ENCODE measurements at places on chromosomes 5 and 9.

DNA sequence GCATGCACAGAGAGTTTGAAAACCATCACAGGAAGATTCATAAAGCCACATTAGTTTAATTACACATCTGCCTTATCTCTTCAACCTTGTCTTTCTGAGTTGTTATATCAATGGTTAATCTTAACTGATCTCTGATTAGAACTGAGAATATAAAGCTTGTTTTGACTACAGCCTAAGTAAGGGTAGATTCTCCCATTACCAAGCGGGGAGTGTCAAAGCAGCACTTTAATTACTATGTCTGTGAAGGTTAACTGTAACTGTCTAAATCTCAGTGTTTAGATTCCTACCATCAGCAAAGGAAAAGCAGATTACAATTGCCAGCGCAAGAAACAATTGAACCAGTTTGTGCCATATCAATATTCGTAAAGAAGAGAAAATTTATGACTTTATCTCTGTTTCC, 348.7 kb downstream of the CDH12 start:
- DNase-seq, result no peak

GRCh38 chr5:121945261-121945660, 16.5 kb upstream of the SRFBP1 start:
- DNase-seq, result no peak

DNA sequence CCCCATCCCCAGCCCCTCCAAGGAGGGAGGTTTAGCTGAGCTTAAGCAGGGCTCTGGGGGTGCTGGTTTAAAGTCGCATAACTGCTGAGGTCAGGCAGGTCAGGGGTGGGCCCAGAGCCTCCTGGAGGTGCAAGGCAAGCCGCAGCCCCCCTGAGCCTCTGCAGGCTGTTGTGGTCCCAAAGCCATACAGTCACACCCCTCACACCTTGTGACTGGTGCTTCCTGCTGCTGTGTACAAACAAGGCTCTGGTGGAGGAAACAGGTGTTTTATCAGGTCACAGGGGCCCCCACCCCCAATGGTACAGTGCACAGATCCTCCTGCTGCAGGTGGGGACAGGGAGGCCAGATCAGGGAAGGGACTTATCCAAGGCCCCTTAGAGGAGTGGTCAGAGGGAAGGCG, 8.0 kb downstream of the TCF7 start:
- no peak for DNase-seq

- no peak for DNase-seq
Measured at GRCh38 chr5:44839018-44839681, 30.4 kb downstream of the MRPS30 start.

GRCh38 chr9:38066914-38067858, 1.8 kb downstream of the SHB start:
- peak; percentile 32 for DNase-seq

DNA sequence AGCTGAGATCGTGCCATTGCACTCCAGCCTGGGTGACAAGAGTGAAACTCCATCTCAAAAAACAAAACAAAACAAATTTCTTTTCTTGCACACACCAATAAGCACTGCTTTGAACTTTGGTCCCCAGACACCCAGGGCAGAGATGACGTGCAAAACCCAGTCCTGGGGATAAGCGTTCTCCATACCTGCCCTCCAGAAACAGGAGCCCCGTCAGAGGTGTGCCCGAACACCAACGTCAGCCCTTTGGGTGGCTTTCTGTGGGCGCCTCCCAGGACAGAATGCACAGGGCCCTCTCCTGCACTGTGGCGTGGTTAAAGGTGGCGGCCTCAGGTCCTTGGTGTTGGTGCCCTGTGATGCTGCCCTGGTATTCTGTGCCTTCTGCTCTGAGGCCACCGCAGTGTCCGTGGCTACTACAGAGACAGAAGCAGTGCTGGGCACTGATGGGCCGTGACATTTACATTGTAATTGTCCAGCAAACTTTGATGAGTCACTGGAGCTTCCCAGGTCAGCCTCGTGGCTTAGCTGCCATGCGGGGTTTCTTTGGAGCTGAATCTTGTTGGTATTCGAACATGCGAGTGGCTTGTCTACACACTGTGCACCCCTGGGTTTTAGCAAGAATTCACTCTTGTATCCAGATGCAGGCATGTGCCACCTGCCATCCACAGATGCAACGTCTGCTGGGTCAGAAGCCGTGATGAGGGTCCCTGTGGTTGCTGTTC, 9.8 kb downstream of the PPP1R26 start:
- DNase-seq, result no peak

DNA sequence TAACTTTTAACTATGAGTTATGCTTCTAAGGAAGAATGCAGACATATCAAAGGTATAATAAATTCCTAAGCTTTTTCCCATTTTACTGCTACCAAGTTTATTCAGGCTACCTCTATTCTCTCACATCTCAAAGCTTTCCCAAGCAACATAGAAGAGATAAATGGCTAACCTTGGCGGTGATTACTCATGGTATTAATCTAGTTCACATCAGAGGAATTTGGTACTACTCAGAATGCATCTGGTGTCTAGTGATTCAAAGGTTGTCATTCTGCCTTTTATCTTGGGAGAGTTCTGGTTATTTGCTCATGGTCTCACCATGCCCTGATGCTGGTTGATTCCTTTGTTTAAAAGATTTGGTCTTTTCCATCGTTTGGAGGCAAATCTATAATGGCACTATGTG, 182.7 kb downstream of the TAF11L14 start:
- no peak for DNase-seq

GRCh38 chr5:145218982-145219381, 616.2 kb downstream of the PRELID2 start:
- no peak for DNase-seq

DNA sequence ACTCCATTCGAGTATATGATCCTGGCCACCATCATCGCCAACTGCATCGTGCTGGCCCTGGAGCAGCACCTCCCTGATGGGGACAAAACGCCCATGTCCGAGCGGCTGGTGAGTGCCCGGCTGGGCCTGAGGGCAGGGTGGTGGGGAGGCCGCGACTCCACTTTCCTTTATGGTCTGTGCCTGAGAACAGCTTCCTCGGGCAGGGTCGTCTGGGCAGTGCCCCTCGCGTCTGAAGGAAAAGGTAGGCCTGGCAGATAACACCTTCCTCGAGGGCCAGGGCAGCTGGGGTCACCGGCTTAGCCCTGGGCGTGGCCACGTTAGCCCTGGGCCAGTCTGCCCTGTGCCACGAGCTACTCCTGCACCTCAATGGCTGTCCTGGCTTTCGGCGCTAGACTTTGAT, 1.5 kb downstream of the CACNA1B start:
- no peak for DNase-seq

GRCh38 chr5:113474100-113474728, 14.0 kb downstream of the MCC start:
- DNase-seq, result no peak

DNA sequence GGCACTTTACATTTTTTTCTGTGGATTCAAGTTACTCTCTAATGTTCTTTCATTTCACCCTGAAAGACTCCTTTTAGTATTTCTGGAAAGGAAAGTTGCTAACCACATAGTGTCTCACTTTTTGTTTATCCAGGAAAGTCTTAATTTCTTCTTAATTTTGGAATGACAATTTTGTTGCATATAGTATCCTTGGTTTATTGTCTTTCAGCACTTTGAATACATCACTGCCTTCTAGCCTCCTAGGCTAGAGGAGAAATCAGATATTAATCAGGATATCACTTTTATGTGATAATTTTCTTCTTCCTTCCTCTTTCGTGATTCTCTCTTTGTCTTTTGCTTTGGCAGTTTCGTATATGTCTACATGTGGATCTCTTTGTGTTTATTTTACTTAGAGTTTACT, 11.4 kb downstream of the ADGRV1 start:
- DNase-seq, result no peak

DNA sequence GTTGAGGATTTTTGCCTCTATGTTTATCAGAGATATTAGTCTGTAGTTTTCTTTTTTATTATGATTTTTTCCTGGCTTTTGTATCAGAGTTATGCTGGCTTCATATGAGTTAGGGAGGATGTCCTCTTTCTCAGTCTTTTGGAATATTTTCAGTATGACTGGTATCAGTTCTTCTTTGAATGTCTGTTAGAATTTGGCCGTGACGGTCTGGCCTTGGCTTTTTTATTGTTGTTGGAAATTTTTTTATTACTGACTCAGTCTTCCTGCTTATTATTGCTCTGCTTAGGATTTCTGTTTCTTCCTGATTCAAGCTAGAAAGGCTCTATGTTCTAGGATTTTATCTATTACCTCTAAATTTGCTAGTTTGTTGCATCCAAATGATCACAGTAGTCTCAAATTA, 421.9 kb downstream of the CDH10 start:
- DNase-seq, result no peak

- no peak for DNase-seq
Measured at GRCh38 chr5:84518370-84518769, 133.7 kb upstream of the EDIL3 start.

GRCh38 chr5:142697356-142698255, 11.7 kb upstream of the FGF1 start:
- DNase-seq, result no peak

DNA sequence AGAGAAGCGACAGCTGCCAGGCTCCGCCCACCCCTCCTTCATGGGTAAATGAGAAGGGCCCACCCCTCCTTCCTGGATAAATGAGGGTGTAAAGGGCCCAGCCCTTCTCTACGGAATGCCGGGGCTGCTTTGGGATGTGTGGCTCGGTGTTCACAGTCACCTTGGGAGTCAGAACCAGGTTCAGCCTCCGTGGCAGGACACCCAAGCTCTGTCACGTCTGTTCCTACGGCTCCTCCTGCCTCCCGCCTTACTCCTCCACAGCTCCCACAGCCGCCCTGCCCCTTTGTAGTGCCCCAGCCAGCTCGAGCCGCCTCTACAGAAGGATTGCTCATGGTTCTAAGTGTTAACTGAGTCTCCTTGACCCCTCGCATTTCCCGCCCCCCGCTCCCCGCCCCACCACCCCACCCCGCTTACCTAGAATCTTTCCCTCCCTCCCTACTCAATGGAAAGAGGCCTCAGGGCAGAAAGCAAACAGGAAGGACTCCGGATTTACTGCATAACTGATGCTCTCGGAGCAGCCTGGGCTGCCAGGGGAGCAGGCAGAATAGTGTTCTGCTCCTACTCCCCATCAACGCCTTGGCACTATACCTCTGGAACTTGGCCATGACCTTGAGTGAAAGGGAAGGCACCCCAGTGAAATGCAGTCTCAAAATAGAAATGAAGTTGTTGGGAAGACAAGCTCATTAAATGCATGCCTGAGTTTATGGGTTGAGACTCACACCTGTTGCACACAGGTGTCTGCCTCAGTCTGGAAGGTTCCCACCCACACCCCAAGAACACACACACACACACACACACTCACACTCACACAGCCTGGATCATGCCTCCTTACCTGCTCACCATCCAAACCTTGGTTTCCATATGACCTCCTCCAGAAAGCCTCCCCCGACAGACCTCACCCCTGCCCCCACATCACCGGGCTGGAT, 59.6 kb downstream of the NEURL1B start:
- DNase-seq, result no peak

GRCh38 chr5:136891175-136891972, 526.0 kb upstream of the TRPC7 start:
- no peak for DNase-seq

DNA sequence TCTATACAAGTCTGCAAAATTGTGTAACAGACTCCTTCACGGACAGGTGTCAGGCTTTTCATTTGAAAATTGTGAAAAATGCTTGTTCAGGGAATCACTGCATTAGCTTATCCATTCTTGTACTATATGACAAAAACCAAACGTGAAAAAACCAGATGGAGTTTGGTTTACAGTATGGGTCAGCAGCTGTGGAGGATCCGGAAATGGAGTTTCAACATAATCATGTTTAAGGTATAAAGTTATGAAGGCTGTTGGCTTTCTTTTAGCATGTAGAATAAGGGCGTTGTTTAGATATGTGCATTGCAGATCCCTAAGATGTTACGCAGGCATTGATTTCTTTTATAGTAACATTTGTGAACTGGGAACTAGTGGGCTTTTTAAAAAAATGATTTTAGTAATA, 123.8 kb downstream of the GDNF start:
- no peak for DNase-seq

DNA sequence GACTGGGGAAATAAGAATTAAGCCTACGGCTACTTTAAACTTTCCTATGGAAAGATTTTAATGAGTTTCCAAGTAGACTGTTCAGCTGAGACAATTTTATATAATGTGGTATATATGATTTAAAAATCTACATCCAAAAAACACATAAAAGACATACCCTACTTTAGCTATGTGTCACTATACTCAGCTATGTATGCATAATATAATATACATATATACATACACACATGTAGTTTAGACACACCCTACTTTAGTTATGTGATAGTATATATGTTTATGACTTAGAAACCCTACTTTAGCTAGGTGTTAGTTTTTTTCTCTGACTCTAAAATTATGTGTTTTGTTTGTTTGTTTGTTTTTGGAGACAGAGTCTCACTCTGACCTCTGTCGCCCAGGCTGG, 100.5 kb upstream of the DAB2 start:
- DNase-seq, result no peak

DNA sequence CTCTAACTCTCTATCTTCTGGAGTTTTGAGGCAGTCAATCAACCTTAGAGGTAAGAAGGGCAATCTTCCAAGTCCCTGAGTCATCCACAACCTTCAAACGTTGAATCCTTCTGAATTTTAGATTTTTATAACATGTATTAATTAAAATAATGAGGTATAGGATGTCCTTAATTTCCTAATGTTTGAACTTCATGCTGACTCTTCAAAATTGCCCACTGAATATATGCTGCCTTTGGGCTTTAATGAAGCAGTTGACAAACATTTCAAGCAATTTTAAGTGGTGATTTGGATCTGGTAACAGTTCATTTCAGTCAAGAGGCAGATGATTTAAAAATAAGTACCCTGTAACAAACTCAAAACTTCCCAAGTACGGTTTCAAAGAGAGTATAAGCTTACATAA, 26.0 kb downstream of the ERP44 start:
- DNase-seq, result no peak

DNA sequence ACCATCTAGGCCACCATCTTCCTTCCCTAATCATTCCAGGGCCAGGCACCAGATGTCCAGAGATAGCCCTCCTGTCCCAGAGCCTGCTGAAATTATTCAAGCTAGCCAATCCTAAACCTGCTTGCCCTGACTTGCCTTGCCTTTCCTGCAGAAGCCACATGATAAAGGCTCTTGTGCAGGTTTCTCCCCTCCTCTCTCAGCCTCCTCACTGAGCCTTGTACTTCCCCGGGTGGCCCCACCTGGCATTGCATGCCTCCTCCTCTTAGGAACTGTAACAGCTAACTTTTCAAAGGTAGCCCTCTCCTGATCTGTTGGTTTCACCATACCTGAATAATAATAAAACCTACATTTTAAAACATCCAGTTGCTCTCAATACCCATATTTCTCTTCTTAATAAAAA, 42.6 kb downstream of the DIRAS2 start:
- DNase-seq, result no peak

GRCh38 chr5:79236362-79236969, 535 bp downstream of the JMY start:
- peak; percentile 66 for DNase-seq

- DNase-seq, result no peak
Measured at GRCh38 chr9:10015755-10016154, 597.0 kb downstream of the PTPRD start.

- no peak for DNase-seq
Measured at GRCh38 chr9:38375572-38375963, 16.9 kb upstream of the ALDH1B1 start.

DNA sequence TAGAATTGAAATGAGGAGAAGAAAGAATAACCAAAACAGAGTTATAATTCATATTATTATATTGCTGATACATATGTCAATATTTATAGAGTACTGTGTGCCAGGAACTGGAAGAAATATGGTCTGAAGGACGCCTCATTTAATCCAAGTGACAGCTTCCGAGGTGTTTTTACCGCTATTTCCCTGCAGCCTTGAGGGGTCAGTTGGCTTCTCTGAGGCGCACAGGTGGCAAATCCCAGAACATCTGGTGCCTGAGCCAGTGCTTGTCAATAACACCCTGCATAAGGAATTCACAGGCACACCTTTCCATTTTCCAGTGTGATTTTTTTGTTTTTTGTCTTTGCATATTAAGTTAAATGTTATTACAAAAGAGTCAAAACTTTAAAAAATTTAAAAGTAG, 43.3 kb upstream of the CTSL start:
- no peak for DNase-seq

All from GM20000 (cell line).